ENCODE measurements at places on chromosomes 11 and 22.

DNA sequence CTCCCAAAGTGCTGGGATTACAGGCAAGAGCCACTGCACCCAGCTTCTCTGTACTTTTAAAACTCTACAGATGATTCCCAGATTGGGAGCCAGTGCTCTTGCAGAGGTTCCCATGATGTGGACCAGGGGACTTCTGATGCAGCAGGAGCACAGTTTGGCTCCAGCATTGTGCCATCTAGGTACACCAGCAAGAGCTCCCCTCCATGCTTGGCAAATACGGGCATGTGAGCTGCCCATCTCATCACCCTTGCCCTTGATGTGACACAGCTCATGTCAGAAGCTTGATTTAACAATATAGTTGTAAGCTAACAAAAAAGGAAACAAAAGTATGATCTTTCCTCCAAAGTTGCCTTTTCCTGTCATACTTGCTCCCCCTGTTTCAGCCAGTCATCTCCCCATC lies 28.7 kb downstream of the SNU13 start:
- no peak for DNase-seq

- no peak for DNase-seq
Observed at GRCh38 chr11:46562527-46562926, 31.3 kb downstream of the AMBRA1 start.

GRCh38 chr11:2534134-2534956 lies 89.5 kb downstream of the KCNQ1 start:
- DNase-seq = no peak

GRCh38 chr11:94882931-94883330 lies 90.4 kb downstream of the CWC15 start:
- DNase-seq = no peak

DNA sequence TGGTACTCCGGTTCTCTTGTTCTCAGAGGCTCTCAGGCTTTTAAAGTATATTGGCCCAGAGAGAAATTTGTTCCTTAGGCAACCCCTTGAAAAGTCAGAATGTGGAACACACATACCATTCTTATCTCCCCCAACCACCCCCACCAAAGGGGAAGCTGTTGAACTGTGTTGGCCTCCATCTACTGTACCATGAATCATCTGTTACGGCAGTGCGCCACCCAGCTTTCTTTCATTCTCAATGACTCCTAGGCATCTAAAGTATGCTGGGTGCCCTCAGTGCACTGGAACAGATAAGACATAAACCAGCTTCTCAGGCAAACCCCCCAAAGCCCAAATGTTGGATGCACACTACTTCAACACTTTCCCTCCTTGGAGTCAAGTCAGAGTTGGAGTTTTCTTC lies 696.2 kb upstream of the TENM4 start:
- no peak for DNase-seq

GRCh38 chr11:11387622-11388305 lies 34.7 kb upstream of the CSNK2A3 start:
- no peak for DNase-seq

DNA sequence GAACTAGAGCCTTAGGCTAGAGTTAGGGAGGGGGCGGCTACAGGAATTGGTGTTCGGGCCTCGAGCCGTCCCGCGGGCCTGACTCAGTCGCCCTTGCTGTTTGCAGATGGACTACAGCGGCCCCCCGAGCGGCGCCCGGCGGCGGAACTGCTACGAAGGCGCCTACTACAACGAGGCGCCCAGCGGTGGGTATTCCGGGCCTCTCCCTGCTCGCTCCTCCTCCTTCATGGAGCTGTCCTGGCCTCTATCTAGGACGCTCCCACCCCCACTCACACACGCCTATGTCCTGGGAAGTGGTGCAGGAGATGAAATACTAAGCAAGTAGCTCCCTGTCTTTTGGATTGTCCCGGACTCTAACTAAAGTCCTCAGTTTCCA lies 1.4 kb downstream of the MYOD1 start:
- DNase-seq = no peak

GRCh38 chr22:46757104-46757503 lies 5.3 kb upstream of the TBC1D22A start:
- DNase-seq = no peak

DNA sequence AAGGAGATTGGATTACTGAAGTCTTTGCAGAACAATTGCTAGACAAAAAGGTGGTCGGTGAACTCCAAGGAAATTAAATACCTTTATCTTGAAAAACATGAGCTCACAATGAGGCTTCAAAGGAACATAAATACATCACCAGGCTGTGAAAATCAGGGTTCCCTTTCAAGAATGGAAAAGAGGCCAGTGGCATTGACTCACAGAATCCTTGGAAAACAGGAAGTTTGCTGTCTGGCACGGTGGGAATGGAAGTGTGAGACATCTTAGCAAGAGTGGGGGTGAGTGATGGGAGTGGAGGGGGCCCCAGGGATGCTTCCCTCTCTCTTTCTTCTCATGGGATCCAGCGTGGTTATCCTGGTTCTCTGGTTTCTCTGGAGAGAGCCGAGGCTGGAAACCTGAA lies 48.9 kb upstream of the TBCEL start:
- peak; percentile 17 for DNase-seq

GRCh38 chr11:65630215-65630614 lies 7.7 kb upstream of the SIPA1 start:
- DNase-seq = no peak

- no peak for DNase-seq
Observed at GRCh38 chr11:35089666-35090065, 49.3 kb upstream of the CD44 start.

- peak; percentile 95 for DNase-seq
Observed at GRCh38 chr11:60841797-60842667, at the start of gene CCDC86. CCDC86 (plus strand) TSS chr11:60842113; CDS start chr11:60842125, 12 bp downstream.

All from RKO (cell line).